ENCODE measurements at places on chromosomes 6 and 20.

DNA sequence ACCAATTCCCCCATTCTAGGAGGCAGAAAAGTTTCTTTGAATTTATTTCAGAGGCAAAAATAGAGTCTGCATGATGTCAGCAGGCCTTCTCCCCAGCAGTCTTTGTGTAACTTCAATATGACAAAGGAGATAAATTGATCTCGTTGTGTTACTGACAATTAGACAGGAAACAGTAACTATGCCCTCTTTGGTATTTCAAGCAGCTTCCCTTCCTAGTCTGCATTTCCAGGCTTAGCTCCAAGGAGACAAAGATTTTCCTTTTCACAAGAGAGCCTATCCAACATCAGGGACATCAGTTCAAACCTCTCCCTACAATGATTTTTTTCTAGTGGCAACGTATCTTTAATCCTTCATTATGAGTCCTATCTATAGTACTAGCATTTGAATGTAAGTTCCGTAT is 245.9 kb upstream of the HSF2 start:
- no peak for DNase-seq

GRCh38 chr20:9427430-9428291 is 86.7 kb upstream of the LAMP5 start:
- DNase-seq, result no peak

DNA sequence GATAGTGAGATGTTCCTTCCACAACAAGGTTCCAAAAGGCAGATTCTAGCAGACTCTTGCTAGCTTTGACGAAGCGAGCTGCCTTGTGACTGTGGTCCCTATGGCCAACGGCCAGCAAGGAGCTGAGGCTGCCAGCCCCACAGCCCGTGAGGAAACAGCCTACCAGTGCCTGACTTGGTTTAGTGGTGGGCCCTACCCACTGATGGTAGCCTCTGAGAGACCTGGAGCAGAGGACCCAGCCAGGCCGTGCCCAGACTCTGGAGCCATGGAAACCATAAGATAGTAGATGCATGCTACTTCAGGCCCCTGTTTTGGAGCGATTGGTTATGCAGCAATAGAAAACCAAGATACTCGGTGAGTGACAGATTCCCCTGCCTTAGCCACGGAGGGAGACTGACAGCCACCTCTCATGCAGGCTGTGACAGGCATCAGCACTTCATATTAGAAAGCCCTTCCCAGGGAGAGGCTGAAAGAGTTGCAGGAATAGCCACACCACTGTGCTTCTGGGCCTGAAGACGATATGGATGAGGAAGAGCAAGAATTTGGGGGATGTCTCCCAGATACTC is 19.2 kb downstream of the PSMG4 start:
- no peak for DNase-seq

DNA sequence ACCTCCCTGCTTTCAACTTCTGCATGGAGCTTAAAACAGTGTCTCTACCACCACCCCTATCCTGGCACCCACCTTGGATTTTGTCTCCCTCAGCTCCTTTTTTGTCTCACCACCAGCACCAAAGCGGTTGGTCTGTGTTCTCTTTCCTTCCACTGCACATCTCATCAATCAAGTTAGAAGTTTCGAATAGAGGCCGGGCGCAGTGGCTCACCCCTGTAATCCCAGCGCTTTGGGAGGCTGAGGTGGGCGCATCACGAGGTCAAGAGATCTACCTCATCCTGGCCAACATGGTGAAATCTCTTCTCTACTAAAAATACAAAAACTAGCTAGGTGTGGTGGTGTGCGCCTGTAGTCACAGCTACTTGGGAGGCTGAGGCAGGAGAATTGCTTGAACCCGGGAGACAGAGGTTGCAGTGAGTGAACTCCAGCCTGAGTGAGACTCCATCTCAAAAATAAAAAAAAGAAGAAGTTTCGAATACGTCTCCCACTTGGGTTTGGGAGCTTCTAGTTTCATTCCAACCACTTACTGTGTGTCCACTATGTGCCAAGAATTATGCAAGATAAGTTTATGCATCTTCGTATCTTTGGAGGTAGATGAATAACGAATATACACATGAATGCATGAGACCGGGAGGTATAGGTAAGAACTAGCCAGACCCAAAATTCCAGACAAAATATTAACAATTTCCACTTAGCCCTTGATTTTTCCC is 5.9 kb downstream of the PCED1A start:
- no peak for DNase-seq

- no peak for DNase-seq
These were observed 79.6 kb upstream of the SASH1 start for GRCh38 chr6:148263010-148263409.

- DNase-seq, result no peak
These were observed 13.7 kb upstream of the SIRPB1 start for GRCh38 chr20:1633535-1633934.

- no peak for DNase-seq
These were observed 83.4 kb upstream of the XRN2 start for GRCh38 chr20:21219686-21220085.

- no peak for DNase-seq
These were observed 6.1 kb downstream of the DACT2 start for GRCh38 chr6:168313431-168314011.

- no peak for DNase-seq
These were observed 159.3 kb upstream of the AFDN start for GRCh38 chr6:167667204-167668018.
